ENCODE measurements at places on chromosomes 11 and 22. TPM values are rescaled to one million over a fixed set of nuclear protein-coding genes. Genes with fewer than 3 reads are reported as not detected.

ACRV1 gene
- not detected for total RNA-seq

TSSK2 gene
- total RNA-seq, result not detected

TTC36 gene
- not detected for total RNA-seq

CHKA gene
- total RNA-seq, result 7.8 TPM

Measured in left cardiac atrium (tissue), 4 donors.